Omental fat pad (tissue), 4 donors: ENCODE measurements at places on chromosomes 5 and 9. TPM values are rescaled to one million over a fixed set of nuclear protein-coding genes. Genes with fewer than 3 reads are reported as not detected.

Gene BASP1
- 26.3 TPM for total RNA-seq

DNA sequence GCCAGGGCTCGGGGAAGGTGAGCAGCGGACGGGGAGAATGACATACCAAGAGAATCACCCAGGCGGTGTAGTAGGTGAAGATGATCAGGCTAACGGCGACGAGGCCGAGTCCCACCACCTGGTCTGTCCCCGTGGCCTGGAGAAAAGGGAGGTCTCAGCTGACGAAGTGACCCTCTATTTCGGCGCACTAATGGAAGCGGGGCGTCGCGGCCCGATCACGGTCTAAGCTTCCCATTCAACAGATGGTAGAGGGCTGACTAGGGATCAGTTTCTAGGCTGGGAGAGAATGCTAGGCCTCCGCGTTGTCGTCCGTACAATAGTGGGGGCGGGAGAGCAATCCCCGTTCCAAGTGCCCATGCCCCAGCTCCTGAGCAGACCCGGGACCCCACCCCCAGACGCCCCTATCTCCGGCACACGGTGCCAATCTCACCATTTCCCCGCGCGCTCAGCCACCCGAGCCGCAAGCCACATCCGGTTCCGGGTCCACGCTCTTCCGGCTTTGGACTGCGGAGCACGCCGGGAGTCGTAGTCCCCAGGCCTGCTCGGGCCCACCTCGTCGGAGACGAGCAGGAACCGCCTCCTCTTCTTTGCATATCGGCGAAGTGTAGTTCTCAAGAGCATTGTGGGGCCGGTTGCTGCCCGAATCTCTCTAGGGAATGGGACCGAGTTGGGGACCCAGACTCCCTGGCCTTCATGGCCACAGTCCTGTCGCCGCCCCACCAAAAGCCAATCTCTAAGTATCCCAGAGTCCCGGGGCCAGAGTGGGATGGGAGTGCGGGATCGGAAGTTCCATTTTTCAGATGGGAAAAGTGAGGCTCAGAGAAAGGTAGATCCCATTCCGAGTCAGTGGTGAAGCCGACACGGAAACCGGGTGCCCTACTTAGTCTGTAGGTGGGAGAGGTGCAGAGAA, at the start of gene DPM2:
DPM2 (minus strand) TSS at position 467 of the 910 bp plus-strand sequence; CDS start at position 433, 34 bp downstream.
- no peak for DNase-seq

DNA sequence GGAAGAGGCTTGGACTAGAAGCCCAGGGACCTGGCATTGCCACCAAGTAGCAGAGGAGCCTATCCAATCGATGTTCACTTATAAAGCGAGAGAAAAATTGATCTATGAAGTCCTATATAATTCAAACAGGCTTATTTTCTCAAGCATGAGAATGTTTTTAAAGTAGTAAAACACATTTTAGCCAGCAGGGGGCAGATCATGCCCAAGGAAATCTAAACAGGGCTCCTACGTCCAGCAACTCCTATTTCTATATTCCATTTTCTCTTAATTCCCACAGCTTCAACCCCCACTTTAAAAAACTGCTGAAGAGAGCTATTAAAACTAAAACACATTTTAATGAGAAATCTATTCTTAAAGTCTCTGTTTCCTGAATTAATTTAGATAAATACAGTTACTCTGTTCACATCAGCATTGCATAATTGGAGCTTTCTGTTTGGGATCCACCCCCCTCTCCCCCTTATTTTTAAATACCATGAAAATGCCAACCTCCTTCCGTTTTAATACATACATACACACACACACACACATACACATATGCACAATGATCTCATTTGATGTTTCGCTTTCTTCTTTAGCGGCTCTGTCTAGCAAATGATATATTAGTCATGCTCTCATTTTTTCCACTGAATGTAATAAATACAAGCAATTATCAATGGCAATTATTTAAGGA, 144.9 kb downstream of the MYO10 start:
- no peak for DNase-seq

- DNase-seq, result no peak
Observed at GRCh38 chr9:135588886-135589595, 27.5 kb downstream of the PAEP start.

- no peak for DNase-seq
Observed at GRCh38 chr5:80198399-80198798, 57.4 kb downstream of the SERINC5 start.

GRCh38 chr5:95864456-95864855, 41.9 kb upstream of the GLRX start:
- no peak for DNase-seq
